NCI-H524 (cell line): ENCODE measurements at places on chromosomes 2 and 18.

DNA sequence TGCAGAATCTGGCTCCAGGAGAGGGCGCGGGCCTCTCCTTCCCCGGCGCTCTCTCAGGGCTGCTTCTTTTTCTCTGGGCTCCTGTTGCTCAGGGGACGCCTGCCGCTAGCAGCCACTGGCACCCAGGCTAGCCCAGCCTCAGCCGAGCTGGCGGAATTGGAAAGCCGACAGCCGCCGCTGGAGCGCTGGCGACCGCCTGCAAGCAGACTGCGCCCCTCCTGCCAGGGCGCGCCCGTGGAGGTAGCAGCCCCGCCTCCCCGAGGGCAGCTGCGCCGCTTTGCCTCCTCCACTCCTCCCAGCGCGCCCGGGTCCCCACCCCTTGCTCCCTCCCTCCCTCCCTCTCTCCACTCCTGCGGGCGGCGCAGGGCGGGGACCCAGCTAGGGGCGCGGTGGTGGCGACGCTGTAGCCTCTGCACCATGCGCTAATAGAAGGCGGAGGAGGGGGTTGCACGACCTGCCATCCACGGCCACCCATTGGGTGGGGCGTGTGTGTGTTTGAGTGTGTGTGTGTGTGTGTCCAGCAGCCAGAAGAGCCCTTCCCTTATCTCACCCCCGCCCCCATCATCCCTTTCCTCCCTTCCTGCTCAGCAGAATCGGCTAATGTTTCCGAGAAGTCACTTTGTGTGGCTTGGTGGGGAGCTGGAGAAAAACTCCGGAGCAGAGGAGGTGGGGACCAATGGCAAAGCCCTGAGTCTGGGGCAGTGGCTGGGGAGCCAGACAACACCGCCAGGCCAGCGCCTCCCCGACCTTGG is at the start of gene SCN9A:
Gene SCN9A (minus strand): TSS at position 209 of the 752 bp plus-strand sequence. CDS start 64,188 bp downstream, outside the sequence.
- peak; percentile 87 for DNase-seq

- no peak for DNase-seq
Observed at GRCh38 chr2:215161301-215161829, 22.9 kb upstream of the ABCA12 start.

- no peak for DNase-seq
Observed at GRCh38 chr2:64854773-64855237, 134.4 kb upstream of the SLC1A4 start.

- no peak for DNase-seq
Observed at GRCh38 chr2:134039912-134040581, 213.8 kb upstream of the MGAT5 start.

DNA sequence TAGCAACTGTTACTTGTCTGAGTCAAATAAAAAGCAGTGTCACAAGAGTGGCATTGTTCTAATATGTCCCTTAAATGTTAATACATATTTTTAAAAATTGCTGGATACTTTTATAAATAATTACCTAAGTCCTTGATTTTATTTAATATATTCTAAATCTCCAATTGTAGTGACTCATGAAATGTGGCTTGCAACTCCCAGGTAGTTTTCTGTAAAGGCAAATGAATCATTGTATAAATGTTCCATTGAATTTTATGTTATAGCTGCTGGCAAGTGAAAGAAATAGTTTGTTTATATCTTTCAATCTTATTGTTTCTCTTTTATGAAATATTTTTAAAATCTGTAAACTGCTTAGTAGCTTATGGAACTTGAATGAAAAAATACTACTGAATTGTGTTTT is 32.7 kb upstream of the C1GALT1C1L start:
- DNase-seq: no peak

GRCh38 chr2:171087547-171087946 is 73.1 kb downstream of the TLK1 start:
- DNase-seq: no peak

GRCh38 chr18:45650321-45650720 is 35.0 kb downstream of the SLC14A2 start:
- no peak for DNase-seq

- no peak for DNase-seq
Observed at GRCh38 chr2:145065342-145065741, 545.4 kb upstream of the ZEB2 start.

- DNase-seq: peak; percentile 73
Observed at GRCh38 chr2:235779444-235779896, 285.6 kb downstream of the AGAP1 start.
